ENCODE measurements at places on chromosomes 11 and 22.

GRCh38 chr11:20035701-20036601 lies 124.3 kb downstream of the DBX1 start:
- no peak for DNase-seq

DNA sequence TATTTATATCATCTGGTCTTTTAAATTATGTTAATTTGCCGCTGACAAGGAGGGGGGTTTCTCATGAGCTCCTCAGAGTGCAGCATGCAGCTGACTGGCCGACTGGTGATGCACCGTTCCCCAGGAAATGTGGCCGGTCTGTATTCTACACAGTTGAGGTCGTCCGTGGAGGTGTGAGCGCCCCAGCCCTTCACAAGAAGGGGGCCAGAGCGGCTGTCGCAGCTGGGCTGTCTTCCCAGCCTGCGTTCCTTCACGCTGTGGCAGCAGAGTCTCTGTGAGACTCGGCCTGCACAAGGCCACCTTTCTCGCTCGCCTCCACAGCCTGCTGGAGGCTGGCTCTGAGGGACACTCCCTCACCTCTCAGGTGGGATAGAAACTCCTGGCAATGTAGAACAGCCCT lies 43.2 kb downstream of the AP2A2 start:
- no peak for DNase-seq

- no peak for DNase-seq
Observed at GRCh38 chr22:44704159-44705021, 2.4 kb downstream of the PRR5 start.

GRCh38 chr11:28259177-28259843 lies 151.1 kb downstream of the METTL15 start:
- DNase-seq, result no peak

DNA sequence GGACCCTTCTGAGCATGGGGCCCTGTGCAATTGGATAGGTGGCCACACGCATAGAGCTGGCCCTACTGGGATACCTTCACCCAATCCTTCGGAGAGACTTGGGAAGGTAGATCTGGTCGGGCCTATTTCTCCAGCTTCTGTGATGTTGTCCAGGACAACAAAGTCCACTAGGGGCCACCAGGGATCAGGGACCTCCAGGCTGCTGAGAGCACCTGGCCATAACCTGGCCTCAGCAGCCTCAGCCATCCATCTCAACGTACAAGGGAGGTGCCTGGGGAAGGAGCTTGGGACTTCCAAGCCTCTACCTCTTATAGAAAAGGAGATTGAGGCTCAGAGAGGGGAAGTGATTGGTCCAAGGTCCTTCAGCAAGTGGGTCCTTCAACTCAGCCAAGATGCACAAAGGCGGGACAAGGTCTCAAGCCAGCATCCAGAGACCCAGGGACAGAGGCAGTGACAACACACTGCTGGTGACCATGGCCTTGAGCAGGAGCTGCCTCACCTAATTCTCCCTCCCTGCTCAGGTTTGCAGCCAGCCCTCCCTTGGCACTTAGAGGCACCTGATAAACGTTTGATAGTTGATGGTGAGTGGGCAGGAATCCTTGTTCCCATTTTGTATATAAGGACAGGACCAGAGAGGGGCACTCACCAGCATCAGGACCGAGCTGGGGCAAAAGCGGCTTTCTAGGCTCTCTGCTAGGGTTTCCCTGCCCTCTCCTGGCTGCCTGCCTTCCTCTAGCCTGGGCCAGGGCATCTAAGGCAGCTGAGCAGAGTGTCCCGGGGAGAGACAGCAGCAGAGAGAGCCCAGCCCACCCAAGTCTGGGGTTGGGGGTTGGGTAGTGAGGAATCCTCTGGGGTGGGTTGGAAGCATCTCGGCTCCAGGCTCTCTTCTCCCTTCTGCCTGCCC lies 4.5 kb downstream of the RAC2 start:
- no peak for DNase-seq

- DNase-seq, result no peak
Observed at GRCh38 chr11:112298535-112298934, 37.9 kb upstream of the PLET1 start.

DNA sequence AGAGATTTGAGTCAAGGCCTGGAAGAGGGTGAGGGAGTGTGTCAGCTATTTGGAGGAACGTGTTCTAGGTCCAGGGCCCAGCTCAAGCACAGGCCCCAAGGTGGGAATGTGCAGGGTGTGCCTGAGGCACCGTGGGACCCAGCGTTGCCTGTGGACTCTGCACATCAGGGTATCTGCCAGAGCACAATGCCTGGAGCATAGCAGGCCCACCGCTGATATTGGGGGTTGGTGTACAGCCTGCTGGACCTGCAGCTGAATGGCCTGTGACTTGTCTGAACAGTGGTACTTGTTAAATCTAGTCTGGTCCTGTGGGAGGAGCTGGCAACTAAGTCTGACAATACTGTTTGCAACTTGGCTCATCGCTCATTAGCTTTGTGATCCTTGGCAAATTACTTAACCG lies 131.7 kb downstream of the GRIK4 start:
- DNase-seq, result no peak

- DNase-seq, result no peak
Observed at GRCh38 chr11:110720431-110721275, 8.4 kb upstream of the ARHGAP20 start.

DNA sequence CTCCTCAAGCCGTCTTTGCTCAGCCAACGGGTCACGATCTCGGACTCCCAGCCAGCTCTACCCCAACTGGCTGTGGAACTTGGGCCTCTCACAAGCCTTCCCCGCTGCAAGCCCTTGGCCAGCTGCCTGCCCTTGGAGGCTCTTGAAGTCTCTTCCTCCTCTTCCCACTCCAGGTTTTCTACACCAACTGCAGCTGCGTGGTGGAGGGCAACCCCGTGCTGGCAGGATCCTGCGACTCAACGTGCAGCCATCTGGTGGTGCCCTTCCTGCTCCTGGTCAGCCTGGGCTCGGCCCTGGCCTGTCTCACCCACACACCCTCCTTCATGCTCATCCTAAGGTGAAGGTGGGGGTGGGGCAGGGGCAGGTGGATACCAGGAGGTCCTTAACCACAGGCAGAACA lies 40.5 kb upstream of the TPBGL start:
- no peak for DNase-seq

DNA sequence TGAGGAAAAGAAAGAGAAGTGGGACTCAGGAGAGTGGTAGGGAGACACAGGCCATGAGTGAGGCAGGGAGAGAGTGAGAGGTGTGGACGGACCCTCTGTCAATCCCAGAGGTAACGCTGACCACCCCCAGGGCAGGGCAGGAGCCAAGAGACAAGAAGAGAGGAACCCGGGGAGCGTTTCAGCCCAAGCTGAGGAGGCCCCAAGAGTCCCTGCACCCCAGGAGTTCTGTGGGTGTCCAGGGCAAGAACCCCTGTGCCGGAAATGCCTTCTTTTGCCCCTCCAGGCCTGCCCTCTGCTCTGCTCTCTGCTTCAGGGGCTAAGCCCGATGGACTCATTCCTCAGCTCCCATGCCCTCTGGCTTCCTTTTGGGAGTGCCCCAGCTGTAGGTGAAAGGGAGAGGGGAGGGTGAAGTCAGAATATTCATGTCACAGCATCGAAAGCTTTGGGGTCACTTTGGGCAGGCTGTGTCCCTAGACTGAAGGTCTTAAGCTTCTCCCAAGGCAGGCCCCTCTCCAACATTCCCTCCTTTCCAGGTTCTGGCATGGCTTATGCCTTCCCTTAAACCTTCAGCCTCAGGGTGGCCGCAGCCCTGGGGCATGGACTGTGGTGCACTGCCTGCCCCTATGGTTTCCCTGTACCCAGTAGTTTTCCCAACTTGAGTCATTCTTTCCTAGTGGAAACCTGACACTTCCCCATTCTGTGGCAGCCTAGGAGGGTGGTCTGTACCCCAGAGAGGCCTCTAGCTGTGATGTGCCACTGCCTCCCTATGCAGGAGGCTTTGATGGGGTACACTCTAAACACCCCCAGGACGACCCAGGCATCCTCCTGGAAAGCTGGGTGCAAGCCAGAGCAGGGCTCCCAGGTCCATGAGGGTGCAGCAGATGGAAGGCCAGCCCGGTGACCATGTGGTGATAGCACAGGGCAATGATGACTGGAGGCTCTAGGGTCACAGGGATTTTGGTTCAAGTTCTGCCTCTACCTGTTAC lies 27.1 kb downstream of the MYEOV start:
- no peak for DNase-seq

GRCh38 chr11:32479291-32479690 lies 44.0 kb upstream of the WT1 start:
- DNase-seq, result no peak

DNA sequence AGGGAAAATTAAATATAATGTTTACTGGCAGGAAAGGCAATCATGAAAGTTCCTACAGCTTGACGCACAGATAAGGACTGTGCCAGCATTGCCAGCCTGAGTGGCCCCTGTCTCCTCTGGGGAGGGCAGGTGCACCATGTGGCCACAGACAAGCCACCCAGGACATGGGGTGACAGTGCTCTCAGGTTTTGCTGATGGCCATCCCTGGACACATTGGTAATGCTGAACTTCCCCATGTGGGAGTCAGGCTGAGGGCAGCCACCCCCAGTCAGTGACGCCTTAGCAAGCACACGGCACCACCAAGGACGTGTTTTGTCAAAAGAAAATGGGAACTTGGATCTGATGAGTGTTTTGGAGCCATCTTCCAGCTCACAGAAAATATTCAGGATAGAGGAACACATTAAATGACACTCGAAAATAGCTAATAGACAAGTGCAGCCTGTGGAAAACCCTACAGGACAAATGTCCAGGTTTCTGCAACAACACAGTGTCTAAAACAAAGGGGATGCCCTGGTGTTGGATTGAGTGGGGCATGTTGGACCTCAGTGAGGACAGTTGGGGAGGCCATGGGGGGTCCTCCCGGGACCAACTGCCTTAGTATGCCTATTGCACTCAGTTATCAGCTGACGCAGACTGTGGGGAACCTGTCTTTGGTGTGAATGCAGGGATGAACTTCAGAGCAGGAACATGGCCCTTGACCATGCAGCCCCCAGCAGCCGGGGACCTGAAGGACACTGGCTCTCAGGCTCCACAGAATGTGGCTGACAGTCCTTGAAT lies 1450.5 kb downstream of the BRD1 start:
- no peak for DNase-seq

DNA sequence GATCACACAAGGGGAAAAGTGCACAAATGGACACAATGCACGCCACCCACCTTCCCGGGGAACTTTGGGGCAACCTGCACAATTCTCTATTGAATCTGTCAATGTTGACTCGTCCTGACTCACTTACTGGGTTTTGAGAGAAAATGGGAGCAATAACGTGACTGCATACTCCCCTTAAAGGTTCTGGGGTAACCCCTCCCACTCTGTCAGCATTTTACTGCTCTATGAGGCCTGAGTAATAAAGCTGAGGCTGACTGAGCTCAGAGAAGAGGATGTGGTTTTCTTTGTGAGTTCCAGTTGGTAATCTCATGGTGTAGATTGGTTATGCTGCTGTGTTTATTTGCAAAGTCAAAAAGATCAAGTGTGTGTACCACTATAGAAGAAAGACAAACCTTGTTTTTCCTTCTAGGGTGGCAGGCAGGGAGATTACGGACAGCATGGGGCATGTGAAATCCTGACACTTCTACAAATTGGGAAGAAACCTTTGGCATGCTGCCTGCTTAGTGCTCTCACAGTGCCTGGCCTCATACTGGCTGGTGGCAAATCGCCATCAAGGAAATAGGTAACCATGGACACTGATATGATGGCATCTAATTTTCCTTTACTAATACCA lies 16.1 kb upstream of the APOA1 start:
- peak; percentile 75 for DNase-seq

GRCh38 chr11:129223701-129224149 lies 31.6 kb upstream of the ARHGAP32 start:
- DNase-seq, result no peak

DNA sequence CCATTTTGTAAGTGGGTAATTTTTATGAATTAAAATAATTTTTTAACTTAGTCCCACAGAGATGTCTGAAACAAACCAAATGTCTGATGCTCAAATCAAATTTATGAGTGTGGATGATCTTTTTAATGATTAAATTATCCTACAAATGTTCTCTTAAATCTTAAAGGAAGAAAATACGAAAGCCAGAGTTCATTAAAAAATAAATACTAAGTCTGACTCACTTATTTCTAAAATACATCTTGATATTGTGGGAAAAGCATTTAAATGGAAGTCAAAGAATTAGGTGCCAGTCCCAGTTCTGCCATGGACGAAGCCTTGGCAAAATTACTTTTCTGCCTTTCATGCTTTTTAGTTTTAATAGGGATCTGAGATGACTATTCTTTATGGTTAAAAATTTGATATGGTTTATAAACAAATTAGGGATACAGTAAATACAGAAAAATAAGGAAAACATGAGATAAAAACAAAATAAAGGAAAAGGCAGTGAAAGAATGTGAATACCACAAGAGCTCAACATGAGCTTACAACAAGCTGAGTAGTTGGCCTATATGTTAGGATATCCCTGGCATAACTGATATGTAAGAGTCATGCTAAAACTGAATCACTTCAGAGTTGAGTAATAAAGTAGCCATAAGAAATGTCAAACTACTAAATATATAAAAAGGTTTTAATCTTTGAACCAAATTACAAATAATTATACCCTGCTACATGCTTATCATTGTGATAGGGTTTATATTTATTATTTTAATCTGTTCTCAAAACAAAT lies 9.2 kb downstream of the CCDC34 start:
- DNase-seq, result no peak

- DNase-seq, result no peak
Observed at GRCh38 chr22:30928401-30928800, 40.2 kb downstream of the MORC2 start.

DNA sequence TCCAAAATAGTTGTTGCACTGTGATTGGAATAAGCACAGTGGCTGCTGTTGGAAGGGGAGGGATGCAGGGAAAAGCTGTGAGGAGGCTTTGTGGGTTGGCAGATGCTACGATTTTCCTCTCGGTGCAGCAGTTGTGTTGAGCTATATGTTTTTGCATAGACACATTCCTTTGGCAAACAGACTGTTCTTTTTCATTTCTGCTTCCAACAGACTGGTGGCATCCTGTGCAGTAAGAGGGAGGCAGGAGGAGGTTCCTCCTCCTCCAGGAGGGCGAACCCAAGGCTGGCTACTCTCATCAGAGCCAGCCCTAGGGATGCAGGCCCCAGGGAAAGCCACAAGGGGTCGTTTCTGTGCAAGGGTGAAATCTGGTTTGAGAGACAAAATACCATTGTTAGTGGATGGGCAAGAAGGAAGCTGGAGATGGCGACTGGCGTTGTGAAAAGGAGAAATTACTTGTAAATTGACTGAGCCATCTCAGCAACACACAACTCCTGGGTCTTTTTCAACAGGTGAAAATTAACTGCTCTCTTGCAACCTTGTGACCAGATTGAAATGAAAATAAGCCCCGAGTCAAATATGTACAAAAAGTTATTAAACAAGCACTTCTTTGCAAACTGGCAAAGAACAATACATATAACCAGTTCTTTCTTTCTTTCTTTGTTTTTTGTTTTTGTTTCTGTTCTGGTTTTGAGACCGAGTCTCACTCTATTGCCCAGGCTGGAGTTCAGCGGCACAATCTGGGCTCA lies 26.5 kb upstream of the UBASH3B start:
- DNase-seq, result peak; percentile 67

DNA sequence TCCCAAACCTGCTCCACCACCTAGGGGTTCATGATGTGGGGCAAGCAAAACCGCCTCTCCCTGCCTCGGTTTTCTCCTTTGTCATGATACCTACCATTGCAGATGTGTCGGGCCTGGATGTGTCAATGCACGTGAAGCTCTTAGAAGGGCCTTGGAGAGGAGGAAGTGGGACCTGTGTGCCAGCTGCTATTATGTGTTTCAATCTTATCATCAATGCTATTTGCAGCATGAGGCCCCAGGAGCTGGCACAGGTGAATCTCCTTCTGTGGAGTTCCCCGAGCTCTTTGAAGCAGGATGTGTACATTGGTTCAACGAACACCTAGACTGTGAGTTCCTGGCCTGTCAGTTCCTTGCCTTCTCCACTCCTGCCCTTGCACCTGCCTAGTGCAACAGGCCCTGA lies 331.6 kb downstream of the CTTN start:
- no peak for DNase-seq

GRCh38 chr11:82756765-82757639 lies 23.3 kb upstream of the FAM181B start:
- no peak for DNase-seq

Measured in activated CD4-positive, alpha-beta memory T cell treated with anti-CD3 and anti-CD28 coated beads, Interleukin-2, amount 10 ng/mL, durations not matched to agents 7 days and 5 days (primary cell).